ENCODE measurements at places on chromosomes 16 and 17.

DNA sequence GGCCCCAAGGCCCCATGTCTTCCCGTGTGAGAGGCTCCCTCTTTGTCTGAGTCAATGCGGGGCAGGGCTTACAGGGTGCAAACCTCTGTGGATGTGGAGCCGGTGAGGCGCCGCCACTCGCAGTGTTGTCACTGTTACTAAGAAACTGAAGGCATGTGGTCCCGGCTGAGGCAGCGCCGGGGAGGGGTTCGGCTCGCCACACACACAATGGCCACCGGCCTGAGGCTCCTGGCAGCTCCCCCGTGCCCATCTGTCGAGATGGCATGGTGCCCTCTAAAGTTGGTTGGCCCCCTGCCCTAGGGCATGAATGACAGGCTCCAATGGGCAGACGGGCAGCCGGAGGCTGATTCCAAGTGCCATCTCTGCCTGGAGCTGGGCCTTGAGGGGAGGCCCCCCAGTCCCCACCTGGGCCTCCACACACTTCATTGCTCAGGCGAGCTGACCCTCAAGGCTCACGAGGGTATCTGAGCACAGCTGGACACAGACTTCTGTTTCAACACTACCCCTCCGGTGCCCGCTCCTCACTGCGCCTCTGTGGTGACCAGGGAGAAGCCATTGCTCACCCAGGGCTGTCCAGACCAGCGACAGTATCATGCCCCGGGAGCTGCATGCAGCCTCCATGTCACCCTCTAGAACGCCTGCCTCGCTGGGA is 137.2 kb downstream of the C16orf78 start:
- DNase-seq, result no peak

GRCh38 chr16:31168848-31169247 is 11.1 kb upstream of the FUS start:
- DNase-seq, result peak; percentile 62

- no peak for DNase-seq
Measured at GRCh38 chr17:27091043-27091497, 202.8 kb upstream of the WSB1 start.

GRCh38 chr17:9241774-9242496 is 220.6 kb downstream of the NTN1 start:
- no peak for DNase-seq

DNA sequence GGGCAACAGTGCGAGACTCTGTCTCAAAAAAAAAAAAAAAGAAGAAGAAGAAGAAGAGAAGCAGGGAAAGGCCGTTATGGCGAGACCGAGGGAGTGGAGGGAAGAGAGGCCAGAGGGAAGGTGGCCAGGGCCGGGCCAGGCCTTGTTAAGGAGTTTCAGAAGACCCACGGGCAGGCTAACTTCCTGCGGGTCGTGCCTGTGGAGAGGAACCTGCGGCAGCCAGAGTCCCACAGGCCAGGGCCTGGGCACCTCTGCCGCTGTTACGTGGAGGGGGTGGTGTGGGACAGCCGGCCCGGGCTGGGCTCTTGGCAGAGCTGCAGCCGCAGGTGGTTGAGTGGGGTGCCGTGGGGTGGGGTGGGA is 5.4 kb downstream of the WDR81 start:
- no peak for DNase-seq

GRCh38 chr16:30649725-30650368 is 913 bp upstream of the PRR14 start:
- no peak for DNase-seq

DNA sequence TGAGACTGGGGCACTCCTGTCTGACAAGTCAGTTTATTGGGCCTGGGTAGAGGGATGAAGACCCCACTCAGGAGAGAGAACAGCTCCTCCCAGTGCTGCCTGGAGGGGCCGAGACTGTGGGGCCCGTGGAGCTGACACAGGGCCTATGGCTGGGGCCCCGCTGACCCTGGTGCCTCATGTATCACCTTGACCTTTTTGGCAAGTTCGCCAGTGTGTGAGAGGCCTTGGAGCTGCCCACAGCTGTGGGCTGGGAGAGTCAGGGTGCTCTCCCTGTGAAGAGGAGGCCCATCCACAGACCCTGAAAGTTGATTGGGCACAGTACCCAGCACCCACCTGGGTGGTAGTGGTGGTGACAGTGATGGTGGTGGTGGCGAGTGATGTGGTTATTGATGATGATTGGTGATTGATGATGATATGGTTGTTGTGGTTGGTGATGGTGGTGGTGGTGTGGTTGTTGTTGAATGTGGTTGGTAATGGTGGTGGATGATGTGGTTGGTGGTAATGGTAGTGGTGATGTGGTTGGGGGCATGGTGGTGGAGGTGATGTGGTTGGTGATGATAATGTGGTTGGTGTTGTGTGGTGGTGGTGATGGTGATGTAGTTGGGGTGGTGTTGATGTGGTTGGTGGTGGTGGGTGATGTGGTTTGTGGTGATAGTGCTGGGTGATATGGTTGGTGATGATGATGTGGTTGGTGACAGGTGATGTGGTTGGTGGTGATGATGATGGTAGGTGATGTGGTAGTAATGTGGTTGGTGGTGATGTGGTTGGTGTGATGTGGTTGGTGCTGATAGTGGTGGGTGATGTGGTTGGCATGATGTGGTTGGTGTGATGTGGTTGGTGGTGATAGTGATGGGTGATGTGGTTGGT is 29.1 kb downstream of the BAHCC1 start:
- DNase-seq, result no peak

GRCh38 chr17:77212833-77213777 is 72.3 kb downstream of the SEC14L1 start:
- no peak for DNase-seq

GRCh38 chr17:60106340-60107059 is 27.8 kb upstream of the HEATR6 start:
- DNase-seq, result no peak

DNA sequence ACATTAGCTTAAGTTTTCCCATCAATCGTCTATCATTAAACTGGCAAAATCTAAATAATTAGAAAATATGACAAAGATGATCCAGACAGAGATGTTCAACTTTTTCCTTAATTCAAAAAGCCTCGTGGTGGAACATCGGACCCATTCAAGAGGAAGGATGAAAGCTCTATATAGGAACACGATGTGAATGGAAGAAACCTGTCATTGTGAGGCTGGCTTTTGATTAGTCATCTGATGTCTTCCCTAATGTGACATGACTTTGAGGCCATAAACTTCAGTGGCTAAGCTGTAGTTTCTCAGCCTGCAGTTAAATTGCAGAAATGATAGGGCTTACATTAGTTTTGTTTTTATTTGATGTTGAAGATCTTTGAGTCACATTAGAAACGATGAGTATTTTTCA is 1.0 kb downstream of the AMZ2 start:
- no peak for DNase-seq

GRCh38 chr16:86883583-86884389 is 305.4 kb downstream of the FOXL1 start:
- DNase-seq, result no peak

DNA sequence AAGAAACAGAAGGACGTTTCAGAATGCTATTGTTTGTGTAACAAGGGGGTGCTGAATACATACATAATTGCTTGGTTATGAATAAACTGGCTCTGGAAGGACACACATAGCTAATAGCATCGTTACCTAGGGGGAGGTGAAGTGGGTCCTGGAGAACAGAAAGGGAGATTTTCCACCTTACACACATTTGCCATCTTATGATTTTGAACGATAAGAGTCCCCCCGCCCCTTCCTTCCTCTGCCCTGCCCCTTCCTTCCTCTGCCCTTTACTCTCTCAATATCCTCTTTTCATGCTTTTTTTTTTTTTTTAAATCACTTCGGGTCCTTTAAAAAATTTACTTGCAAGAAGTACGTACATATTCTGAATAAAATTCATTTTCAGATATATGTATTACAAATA is 902 bp upstream of the DHRS7B start:
- DNase-seq, result no peak

- no peak for DNase-seq
Measured at GRCh38 chr16:4501071-4501478, 24.9 kb downstream of the HMOX2 start.

GRCh38 chr16:77288222-77288621 is 89.0 kb downstream of the SYCE1L start:
- peak; percentile 8 for DNase-seq

Data from RWPE1 (cell line).